ENCODE measurements at places on chromosomes 2 and 18.

GRCh38 chr2:525021-525420, 152.2 kb downstream of the TMEM18 start:
- DNase-seq: no peak

- no peak for DNase-seq
These were observed 4.4 kb downstream of the EVX2 start for GRCh38 chr2:176079285-176079830.

DNA sequence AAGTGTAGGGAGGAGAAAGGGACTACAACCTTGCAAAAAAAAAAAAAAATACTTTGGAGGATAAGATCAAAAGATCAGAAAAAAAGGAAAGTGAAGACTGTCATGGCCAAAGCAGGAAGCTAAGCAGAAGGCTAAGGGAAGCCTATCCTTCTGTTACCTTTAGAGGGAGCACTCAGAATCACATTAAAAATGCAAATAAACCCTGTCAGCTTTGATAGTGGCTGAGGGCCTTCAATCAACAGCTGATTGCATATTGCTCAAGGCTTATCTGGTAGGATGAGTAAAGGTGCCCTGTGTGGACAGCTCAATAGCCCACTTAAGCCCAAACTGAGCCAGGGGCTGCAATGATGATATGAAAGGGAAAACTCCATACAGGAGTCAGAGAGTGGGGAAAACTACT, 1021.2 kb downstream of the LRP1B start:
- no peak for DNase-seq

GRCh38 chr18:58456625-58457024, 172.3 kb downstream of the ALPK2 start:
- DNase-seq: no peak

GRCh38 chr2:174786066-174786725, 21.9 kb upstream of the CHRNA1 start:
- DNase-seq: no peak

DNA sequence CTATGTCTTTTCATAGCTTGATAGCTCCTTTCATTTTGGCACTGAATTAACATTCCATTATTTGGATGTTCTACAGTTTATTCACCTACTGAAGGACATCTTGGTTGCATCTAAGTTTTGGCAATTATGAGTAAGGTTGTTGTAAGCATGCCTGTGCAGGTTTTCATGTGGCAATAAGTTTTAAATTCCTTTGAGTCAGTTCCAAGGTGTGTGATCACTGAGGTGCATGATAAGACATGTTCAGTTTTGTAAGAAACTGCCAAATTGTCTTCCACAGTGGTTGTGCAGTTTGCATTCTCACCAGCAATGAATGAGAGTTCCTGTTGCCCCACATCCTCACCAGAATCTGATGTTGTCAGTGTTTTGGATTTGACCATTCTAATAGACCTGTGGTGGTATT, 24.2 kb downstream of the XDH start:
- no peak for DNase-seq

DNA sequence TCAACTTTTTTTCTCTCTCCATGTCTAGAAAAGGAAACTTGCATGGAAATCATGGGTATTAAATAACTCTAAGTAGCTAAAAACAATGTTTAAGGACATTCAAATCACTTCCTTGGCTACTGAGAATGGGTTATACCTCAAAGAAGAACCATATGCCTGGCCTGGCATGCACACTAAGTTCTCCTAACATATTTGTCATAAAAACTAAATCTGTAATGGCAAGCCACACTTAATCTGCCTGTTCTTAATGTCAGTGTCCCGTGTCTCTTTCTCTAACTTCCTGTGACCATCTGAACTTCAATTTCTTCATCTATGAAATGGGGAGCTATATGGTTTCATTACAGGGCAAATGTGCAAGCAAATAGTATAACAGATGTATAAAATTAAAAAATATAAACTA, 11.1 kb downstream of the PDE1A start:
- no peak for DNase-seq

DNA sequence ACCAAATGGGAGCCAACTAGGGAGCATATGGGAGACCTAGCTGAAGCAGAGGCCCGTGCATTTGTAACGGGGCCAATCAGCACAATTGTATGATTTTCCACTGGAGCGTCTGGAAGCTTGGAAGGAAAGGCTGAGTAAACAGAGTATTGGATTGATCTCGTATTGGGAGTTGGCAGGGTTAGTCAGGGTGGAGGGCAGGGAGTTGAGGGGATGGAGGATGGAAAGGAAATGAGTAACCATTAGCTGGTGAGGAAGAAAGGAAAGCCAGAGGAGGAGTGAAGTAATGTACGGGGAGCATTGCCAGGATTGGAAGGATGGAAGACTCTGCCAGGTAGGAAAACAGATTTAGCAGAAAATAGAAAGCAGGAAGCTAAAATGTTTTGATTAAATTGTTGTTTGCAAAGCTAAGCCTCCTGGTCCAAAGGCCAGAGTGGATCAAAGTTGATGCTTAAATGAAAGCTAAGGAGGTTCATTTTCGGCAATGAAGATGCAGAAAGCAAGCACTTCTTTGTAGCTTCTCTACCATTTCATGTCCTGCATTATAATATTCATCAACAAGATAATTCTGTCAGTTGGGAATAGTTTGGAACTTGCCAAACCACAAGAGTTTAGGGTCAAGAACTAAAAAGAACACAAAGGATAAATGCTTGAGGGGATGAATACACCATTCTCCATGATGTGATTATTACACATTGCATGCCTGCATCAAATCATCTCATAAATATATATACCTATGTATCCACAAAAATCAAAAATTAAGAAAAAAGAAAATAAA, 75.6 kb upstream of the TTN start:
- no peak for DNase-seq

DNA sequence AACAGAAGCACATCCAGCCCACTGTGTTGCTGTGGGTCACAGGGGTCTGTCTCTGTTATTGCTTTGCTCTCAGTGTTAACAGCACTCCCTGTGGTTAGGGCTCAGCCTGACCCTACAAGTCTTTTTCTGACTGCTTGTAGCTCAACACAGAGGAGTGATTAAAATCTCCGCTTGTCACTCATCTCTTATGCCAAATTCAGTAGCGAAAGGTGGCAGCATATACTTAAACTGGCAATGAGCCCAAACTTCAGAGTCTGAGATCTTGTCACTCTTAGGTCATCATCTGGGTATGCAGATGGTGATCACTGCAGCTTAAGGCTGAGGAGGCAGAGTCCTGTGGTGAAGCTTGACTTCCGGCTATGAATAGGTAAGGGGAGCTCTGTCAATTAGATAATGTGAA, 63.3 kb upstream of the CSRNP3 start:
- DNase-seq: no peak

DNA sequence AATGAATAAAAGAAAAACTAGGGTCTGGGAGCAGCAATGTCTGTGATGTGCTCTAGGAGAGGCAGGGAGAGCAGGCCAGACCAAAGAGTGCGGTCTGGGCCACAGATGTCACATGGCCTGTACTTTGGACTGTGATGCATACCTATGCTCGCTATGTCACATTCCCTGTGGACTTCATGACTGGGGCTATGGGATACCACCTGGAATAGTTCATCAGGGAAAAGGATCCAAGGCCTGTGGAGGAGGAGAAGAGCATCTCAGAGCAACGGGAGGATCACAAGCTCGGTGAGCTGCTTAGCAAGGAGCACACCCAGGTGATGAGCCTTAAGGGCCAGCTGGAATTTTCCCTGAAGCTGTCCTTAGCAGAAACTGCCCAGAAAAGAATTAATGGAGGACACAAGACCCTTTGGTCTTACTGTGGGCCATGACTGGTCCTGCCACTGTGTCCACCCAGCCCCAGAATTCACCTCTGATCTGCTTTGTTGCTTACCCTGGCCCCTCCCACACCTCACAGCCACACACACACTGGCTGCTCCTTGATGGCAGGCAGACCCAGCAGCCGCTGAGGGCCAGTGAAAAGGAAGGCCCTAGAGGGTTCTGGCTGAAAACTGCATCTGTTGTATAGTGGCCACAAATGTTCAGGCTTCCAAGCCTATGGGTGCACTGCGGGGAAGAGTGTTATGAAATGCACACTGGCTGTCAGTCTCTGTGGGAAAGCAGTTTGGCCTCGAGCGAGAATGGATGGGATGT, 25.3 kb upstream of the GCC2 start:
- no peak for DNase-seq

- no peak for DNase-seq
These were observed 182.6 kb upstream of the THSD7B start for GRCh38 chr2:136582628-136583205.

- DNase-seq: no peak
These were observed 6.0 kb downstream of the EDAR start for GRCh38 chr2:108983061-108983460.

DNA sequence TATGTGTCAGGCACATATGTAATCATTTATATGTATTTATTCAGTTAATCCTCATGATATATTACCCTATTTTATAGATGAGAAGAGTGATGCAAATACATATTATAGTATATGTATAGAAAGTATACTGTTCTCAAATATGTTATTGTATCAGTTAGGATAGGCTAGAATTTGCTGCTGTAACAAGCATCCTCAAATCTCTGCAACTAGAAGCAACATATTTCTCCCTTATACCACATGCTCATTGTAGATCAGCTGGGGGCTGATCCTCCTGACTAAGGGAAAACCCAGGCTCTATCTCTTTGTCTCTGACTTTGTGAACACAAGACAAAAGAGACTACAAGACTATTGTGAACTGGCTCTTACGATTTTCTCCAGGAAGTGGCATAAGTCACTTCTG, 24.8 kb upstream of the HS6ST1 start:
- no peak for DNase-seq

- no peak for DNase-seq
These were observed 395.2 kb downstream of the CMPK2 start for GRCh38 chr2:6470518-6470917.

DNA sequence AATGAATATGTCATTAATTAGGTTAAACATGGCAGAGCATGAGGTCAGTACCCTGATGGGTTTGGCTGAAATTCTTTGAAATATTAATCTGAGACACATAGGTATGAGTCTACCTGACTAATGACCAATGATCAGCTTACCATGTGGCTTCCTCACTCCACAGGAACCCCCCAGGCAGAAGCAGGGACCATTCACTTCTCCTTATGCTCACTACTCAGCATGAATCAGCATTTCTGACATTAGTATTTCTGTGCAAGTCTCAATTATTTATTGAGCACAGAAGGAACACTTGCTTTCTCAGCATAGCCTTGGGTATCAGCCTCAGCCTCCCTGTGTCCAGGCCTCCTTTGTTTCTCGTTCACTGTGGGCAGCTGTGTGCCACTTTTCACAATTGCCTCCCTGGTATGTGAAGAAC, 9.3 kb upstream of the KCNE4 start:
- no peak for DNase-seq

- no peak for DNase-seq
These were observed at the start of gene IL1RN for GRCh38 chr2:113126845-113127645. Gene IL1RN (plus strand): TSS chr2:113127598. CDS start chr2:113127625, 27 bp downstream.

DNA sequence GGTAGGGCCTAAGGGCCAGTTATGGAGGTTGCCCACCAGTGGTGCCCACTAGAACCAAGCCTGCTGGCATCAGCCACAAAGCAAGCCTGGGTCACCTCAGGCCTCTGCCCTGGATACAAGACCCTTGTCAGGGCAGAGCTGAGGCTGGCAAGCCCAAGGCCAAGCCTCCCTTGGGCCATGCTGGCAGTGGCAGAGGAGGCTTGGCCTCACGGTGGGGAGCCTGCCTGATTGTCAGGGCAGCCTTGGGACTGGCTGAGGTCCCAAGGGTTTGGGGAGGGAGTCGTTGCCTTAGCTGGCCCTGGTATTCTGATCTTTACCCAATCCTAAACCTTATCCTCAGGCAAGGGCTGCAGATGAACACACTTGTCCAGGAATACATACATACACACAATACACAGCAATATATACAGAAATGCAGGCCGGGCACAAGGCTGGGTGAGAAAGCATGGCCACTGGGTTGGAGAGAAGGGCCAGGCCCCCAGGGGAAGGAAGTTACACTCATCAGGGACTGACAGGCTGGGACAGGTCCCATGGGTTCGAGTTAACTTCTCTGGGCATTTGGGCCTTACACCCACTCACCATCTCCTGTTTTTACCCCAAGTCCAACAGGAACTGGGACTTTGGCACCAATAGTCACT, 21.0 kb downstream of the CCT7 start:
- DNase-seq: no peak

- no peak for DNase-seq
These were observed 155.6 kb upstream of the HAAO start for GRCh38 chr2:42947809-42948600.

- no peak for DNase-seq
These were observed 66.3 kb upstream of the HK2 start for GRCh38 chr2:74767618-74768017.

DNA sequence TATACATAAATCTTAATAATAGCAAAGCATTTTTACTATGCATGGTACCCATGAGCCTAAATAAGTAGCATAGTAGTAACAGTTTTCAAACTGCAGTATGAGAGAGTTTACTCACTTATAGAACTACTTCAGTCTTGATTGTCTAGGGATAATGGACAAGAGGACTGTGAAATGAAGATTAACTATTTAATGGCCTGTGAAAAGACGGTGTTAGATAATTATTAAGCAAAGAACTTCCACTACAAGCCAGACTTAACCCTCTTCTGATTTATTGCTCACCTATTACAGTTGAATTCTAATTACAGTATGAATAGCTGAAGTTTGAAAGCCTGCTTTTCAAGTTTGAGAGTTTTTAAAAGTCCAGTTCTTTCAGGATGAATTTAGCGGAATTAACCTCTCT, 18.9 kb downstream of the PIK3C3 start:
- no peak for DNase-seq

- no peak for DNase-seq
These were observed 5.0 kb upstream of the ESPNL start for GRCh38 chr2:238095143-238095542.

DNA sequence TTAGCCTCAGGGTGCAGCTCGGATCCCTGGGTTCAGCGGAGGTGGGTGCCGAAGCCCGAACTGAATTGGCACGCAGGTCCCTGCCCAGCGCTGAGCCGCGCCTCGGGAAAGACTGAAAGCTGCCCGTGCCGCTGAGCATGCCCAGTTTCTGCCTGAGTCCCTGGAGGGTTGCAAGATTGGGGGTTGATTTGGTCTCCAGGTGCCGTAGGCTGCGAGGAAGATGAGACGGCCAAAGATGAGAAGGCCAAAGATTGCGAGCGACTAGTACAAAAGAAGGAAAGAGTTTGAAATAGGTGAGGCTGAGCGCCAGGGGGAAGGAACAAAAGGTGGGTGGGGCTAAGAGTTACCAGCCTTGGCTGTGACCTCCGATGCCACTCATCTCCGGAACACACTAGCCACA, 852 bp upstream of the KCNH7 start:
- DNase-seq: peak; percentile 14

GRCh38 chr18:43542016-43542415, 264.7 kb upstream of the SYT4 start:
- DNase-seq: no peak

DNA sequence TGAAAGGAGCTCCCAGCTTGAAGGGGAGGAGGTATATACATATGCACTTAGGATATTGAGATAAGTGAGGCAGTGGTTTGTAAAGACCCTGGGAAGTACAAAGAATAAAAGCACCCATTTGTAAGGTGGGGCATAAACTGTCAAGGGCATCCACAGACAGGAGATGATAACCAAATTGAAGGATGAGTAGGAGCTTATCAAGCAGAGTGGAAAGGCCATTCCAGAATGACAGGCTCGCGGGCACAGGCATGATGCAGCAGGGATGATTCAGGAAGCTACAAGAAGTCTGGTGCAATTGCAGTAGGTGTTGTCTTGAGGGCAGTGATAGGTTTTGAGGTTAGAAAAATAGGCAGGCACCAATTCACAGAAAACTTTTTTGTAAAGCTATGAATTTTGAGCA, 504.8 kb downstream of the PIK3C3 start:
- no peak for DNase-seq
